ENCODE measurements at places on chromosomes 2 and 18. TPM values are rescaled to one million over a fixed set of nuclear protein-coding genes. Genes with fewer than 3 reads are reported as not detected.

Gene LBX2
- total RNA-seq = 0.89 TPM

Gene POTEE
- total RNA-seq = 0.79 TPM

Gene SCG2
- 5.6 TPM for total RNA-seq

Gene GALNT14
- total RNA-seq = 2.1 TPM

GRCh38 chr2:158217593-158217992 is 115.9 kb downstream of the UPP2 start:
- no peak for DNase-seq

DNA sequence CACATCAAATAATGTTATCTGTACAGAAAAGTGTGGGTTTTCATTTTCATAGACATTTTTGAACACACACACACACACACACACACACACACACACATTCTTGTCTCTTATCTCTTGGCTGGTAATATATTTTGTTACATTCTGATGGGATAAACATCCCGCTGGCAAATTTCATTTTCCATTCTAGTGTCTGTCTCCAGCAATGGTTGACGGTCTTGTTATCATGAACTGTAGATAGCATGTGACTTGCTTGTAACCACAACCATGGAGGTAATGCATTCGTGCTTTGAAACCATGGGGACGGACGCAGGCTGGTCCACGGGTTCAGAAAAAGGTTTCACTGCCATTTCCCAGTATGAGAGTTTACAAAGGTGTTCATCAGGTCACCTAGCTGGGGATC is 156.4 kb downstream of the PPP1R1C start:
- DNase-seq = peak; percentile 46

DNA sequence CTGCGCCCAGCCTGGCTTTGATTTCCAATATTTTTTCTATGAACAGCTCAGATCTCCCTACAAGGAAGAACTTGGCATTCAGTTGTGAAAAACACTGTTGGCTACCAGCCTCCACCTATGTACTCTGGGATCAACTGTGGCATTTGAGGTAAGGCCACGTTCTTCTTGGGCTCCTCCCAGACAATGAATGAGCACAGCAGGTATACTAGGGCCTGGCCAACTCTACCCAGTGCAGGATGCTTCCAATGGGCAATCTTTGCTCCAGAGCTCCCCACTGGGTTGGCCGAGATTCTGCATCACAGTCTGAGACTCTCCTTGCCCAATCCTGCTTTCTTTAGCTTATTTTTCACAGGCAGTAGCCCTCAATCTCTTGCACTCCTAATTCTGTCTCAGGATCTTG is 75.9 kb downstream of the TMEM131 start:
- DNase-seq = no peak

DNA sequence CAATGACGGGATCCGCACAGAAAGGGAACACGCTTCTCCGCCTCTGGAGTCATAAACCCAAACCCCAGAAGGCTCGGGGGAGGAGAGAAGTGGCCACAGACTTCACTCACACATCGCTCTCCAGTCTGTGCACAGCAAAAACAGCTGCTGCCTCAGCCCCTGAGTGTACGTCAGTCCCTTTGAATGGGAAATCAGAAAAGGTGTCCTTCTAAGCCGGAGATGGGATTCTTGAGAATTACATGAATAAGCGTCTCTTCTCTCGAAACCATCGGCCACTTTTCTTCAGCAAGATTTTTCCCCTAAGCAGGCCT is 78.3 kb downstream of the PDCL3 start:
- DNase-seq = no peak

DNA sequence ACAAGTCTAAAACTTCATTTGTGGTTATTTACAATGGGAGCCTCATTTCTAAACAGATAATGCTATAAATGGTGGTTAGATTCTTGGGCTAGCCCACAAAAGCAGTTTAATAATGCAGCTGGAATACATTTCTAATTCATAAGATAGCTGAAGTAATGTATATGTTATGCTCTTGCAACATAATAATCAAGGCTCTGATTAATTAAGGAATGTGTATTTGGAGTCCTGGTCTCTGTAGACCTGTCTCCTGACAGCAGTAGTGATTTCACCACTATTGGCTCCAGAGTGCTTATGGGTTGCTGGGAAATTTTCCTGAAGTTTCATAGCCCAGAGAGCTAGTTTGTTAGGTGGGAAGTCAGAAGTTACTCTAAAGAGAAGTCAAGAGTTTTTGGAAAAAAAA is 21.3 kb upstream of the CDC42EP3 start:
- DNase-seq = no peak

DNA sequence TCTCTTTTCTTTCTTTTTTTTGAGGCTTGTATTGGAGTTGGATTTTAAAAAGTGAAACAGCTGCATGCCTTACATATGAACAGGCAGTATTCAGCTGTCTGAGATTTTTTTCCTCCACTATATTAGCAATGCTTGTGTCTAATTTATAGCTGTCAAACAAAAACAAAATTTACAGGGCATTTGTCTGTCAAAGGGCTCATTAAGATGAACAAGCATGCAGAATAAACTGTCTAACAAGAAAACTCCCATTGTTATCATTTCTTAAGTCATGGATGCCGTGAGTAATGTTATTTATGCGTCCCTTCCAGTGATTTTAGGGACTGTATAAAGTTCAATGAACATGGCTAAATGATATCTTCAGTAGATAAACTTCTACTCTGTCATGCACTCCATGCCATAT is 674.7 kb downstream of the PLCL1 start:
- DNase-seq = no peak

GRCh38 chr2:146125551-146125950 is 1605.6 kb upstream of the ZEB2 start:
- no peak for DNase-seq
